ENCODE measurements at places on chromosomes 7 and 10.
A peak's percentile ranks its signal among the peaks of the same experiment; 100 is the strongest.

- DNase-seq: peak; percentile 55
Measured at GRCh38 chr7:131011432-131011742, 277.4 kb upstream of the KLF14 start.

- peak; percentile 71 for DNase-seq
Measured at GRCh38 chr7:13282377-13282980, 595.0 kb downstream of the ARL4A start.

- DNase-seq: no peak
Measured at GRCh38 chr10:14605231-14605925, 169.3 kb downstream of the FAM107B start.

GRCh38 chr7:21749378-21749777 is 196.3 kb downstream of the CDCA7L start:
- no peak for DNase-seq

- no peak for DNase-seq
Measured at GRCh38 chr7:88759230-88760135, at the start of gene ZNF804B. ZNF804B (plus strand) TSS chr7:88759700; CDS start chr7:88759977, 277 bp downstream.
